ENCODE measurements at places on chromosomes 4 and X.

- DNase-seq = no peak
Observed at GRCh38 chr4:109559625-109559982, 442 bp upstream of the MCUB start.

DNA sequence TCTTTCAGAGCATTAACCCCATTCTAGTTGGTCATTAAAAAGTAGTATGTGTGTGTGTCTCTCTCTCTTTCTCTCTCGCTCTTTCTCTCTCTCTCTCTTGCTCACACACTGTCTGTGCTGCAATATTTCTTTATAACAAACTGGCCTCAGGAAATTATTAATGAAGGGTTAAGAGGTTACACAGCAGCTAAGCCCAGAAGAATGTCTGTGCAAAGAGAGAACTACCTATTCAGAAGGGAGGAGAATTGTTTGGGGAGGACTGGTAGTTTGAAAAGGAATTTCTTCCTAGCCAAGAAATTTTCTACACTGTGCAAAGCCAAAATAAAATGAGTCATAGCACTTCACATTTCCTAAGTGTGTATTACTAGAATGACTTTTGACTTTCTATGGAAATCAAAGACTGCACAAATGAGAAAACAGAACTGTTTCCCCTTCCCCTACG lies 22.2 kb downstream of the PDGFC start:
- no peak for DNase-seq

DNA sequence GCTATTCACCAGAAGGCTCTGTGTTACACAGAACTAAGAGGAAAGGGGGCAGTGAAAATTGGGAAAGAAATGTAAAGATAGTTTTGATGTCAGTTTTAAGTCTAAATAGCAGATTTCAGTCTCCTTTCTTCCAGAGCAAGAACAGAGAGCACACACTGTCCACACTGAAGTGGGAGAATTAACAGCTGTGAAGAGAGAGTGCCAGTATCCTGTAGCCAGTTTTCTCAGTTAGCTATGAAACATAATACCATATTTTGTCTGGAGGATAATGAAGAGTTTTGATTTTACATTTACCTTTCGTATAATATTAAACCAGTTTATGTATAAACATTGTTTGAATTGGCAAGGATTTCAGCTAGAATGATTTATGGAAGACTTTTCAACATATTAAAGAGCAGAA lies 35.1 kb downstream of the FBXO8 start:
- DNase-seq = no peak

DNA sequence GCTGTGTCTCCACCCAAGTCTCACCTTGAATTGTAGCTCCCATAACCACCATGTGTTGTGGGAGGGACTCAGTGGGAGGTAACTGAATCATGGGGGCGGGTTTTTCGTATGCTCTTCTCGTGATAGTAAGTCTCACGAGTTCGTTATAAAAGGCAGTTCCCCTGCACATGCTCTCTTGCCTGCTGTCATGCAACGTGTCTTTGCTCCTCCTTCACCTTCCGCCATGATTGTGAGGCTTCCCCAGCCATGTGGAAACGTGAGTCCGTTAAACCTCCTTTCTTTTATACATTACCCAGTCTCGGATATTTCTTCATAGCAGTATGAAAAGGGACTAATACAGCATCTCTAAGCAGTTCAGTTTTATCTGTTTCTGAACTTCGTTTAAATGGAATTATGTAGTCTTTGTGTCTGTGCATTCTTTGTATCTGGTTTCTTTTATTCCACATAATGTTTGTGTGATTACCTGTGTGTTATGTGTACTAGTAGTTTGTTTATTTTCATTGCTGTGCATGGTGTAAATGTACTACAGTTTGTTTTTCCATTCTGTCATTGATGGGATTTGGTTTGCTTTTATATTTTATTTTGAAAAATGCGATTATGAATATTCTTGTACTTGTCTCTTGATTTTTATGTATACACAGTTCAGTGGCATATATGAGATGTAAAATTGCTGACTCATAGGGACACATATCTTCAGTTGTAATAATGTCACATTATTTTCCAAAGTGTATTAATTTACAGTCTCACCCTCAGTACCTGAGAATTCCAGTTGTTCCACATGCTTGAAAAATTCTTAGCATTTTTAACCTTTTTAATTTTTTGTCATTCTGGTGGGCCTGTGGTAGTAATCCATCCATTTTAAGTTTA lies 304.9 kb downstream of the GBA3 start:
- no peak for DNase-seq

- no peak for DNase-seq
Observed at GRCh38 chrX:10986616-10987015, 124.5 kb upstream of the HCCS start.

- DNase-seq = no peak
Observed at GRCh38 chr4:145213245-145213644, 32.9 kb upstream of the OTUD4 start.

GRCh38 chr4:6019316-6020263 lies 1.4 kb upstream of the C4orf50 start:
- DNase-seq = peak; percentile 10

GRCh38 chr4:114343015-114343414 lies 255.6 kb upstream of the UGT8 start:
- no peak for DNase-seq

DNA sequence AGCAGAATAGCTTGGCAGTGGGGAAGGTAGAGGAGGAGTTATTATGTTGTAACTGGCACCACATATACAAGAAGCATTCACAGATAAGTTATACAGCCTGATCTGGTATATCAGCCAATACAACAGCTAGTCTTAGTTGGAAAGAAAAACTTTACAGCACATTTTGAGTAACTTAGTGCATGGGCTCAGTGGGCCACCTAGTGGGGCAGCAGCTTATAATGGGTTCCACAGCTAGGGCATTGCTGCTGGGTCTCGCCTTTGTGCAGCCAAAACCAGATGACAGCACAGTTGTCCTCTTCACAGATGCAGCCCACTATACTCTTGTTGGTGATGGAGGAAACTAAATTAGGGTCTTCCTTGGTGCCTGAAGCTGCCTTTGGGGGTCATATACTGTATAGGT lies 448.1 kb upstream of the RASGEF1B start:
- DNase-seq = no peak

DNA sequence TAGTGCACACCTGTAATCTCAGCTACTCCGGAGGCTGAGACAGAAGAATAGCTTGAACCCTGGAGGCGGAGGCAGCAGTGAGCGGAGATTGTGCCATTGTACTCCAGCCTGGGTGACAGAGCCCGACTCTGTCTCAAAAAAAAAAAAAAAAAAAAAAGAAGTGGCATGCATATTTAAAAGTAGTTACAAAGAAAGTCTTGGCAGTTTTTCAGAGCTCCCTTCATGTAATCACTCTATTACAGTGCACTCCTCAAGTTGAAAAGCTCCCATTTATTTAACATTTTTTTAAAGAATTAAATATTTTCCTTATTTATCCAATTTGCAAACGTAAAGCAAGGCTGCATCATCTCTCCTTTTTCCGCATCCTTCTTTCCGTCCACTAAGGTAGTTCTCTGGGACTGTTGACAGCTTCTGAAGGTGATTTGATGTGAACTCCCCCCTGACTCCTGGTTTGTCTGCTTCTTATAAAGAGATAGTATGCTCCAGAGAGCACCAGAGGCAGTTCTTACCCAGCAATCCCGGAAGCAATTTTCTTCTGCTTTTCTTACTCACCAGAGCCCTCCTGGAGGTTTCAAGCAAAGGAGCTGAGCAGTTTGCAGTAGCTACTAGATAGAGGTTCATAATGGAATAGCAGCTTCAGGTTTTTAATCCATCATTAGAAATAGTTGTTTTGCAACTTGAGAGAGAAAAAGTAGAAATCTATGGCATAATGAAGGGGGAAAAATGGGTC lies 151.0 kb downstream of the PALLD start:
- DNase-seq = no peak

GRCh38 chr4:2076908-2077536 lies 17.9 kb downstream of the NAT8L start:
- DNase-seq = no peak

DNA sequence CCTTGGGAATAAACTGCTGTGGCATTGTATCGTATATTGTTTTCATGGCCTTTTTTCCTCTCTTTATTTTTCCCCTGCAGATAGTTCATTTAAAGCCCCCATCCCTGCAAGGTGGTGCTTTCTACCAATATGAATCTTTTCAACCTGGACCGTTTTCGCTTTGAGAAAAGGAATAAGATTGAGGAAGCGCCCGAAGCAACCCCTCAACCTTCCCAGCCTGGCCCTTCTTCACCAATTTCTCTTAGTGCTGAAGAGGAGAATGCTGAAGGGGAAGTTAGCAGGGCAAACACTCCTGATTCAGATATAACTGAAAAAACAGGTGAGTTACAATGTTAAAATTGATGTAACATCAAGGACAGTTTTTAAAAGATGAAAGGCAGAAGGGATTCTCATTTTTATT lies 601 bp downstream of the SMARCAD1 start:
- DNase-seq = no peak

DNA sequence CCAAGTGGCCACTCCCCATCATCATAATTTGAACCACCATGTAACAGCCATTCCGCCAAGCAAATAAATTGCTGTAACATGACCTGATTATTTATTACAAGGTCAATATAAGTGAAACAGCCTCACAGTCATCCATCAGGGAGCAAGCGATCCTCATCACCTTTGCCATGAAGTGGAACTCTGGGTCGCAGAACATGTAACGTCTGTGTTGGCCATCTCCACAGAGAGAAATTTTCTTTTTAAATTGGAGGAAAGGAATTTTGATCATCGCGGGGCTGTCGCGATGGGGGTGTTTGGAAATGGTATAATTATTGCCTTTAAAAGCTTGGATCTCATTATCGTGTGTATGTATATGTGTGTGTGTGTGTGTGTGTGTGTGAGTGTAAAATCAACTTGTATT lies 90.2 kb downstream of the SHOX start:
- no peak for DNase-seq

Measured in HFF-Myc (cell line).